ENCODE measurements at places on chromosomes 11 and 22.

GRCh38 chr11:95150956-95151684 lies 61.5 kb downstream of the ENDOD1 start:
- DNase-seq: peak; percentile 65

DNA sequence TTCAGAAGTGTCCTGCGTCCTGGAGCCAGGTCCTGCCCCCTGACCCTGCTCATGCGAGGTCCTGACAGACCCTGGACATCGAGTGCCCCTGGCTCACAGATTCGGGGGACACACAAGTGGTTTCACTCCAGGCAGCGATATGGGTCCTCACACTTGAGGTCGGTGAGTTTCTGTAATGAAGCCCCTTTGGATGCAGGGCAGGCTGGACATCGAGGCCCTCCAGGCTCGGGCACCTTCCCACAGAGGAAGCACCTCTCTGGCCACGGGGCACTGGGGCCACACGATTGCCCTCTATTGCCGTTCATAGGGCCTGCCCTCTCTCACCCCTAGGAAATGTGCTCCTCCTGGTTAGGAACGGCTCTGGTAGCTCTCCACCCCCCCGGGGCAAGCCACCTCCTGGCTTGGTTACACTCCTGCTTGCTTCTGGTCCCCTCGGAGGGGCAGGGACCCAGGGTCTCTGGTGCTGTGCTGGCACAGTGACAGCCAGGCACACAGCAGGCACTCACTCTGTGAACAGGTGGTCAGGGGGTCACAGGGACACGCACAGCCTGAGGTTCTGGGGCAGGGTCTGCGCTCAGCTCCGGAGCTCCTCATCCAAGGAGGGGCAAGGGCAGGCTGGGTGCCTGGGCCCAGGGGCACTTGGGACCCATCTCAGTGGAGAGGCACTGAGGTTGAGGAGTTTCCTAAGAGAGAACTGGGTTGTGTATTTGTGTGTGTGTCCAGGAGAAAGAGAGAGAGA lies 907.7 kb downstream of the BRD1 start:
- no peak for DNase-seq

DNA sequence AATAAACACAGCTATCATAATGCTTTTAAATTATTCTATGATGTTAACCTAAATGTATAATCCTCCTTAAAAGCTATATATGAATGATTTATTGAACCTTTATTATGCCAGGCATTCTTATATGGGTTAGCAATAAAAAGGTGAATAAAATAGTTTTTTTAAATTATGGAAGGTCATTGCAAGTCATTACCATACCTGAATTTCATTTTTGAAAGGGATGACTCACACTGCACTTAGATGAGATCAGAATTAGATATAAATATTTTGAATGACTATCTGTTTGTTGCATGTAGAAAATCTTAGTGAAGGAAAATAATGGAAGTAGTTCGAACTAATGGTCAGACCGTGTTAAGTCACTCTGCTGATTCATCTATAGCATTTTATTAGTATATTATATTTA lies 822.3 kb downstream of the LUZP2 start:
- DNase-seq: no peak

DNA sequence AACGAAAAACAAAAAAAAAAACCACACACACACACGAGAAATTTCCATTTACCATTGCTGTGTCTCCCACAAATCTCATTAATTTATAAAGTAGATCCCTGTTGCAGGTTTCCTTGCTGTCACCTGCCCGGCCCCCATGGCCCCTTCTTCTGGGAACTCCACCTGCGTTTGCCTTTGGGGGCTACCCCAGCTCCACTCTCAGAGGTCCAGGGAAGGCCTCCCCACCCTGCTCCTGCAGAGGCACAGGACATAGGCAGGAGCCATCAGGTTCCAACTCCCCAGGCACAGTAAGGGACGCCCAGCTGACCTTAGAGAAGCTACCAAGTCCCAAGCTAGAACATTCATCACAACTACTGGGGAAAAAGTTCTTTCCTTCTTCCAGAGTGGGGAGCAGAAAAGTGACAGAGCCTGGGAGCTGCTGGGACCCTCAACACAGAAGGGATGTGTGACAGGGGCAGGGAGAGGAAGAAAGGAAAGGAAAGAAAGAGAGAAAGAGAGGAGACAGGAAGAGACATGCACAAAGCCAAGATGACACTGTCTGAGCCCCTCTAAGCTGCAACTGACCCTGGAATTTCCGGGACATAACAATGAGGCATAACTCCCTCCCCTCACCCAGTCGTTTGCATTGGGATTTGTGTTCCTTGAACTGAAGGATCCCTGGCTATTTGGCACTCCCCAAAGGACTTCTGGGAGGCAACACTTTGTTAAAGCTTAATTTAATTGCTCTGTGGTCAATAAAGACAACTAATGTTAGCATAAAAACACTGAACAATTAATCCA lies 175.7 kb downstream of the SHANK2 start:
- DNase-seq: no peak

DNA sequence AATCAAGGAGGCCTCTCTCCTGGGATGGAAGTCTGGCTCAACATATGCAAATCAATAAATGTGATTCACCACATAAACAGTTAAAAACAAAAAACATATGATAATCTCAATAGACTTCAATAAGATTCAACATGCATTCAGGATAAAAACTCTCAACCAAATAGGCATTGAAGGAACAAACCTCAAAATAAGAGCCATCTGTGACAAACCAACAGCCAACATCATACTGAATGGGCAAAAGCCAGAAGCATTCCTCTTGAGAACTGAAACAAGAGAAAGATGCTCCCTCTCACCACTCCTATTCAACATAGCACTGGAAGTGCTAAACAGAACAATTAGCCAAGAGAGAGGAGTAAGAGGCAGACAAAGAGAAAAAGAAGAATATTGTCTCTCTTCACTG lies 54.0 kb upstream of the SEZ6L start:
- DNase-seq: no peak

GRCh38 chr11:116885951-116886655 lies 48.7 kb upstream of the APOA1 start:
- DNase-seq: no peak

- DNase-seq: no peak
Measured at GRCh38 chr11:33734441-33735270, 1.6 kb downstream of the CD59 start.

DNA sequence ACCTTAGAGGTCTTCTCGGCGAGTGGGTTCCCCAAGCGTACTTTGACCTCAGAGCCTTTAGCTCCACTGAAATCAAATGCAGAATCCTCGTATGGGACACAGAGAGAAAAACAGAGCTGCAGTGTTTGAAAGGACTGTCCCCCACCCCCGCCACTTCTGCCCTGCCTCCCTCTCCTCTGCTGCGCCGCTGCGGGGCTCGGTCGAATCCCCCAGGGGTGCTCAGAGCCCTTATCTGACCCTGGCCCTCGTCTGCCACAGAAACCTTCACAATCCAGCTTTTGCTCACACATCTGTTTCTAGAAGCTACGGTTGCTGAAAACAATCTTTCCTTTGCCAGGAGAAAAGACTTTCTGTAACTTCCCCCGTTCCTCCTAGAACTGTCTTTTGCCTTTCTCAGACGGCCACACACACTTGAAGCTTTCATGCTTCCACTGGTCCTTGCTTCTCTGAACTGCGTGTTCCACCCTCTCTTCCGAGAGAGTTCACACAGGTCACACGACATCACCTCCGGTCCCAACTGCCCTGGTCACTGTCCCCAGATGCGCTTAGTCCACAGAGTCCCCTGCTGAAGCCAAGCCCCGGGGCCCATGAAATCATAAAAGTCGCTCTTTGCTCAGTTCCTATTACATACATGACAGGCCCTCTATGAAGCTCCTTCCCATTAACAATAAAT lies 3.7 kb downstream of the SMIM35 start:
- no peak for DNase-seq

GRCh38 chr11:45879803-45880686 lies 5.4 kb upstream of the MAPK8IP1 start:
- no peak for DNase-seq

GRCh38 chr11:691710-692590 lies 3.1 kb downstream of the DEAF1 start:
- DNase-seq: no peak

- no peak for DNase-seq
Measured at GRCh38 chr22:39367035-39367434, 17.2 kb downstream of the SYNGR1 start.

DNA sequence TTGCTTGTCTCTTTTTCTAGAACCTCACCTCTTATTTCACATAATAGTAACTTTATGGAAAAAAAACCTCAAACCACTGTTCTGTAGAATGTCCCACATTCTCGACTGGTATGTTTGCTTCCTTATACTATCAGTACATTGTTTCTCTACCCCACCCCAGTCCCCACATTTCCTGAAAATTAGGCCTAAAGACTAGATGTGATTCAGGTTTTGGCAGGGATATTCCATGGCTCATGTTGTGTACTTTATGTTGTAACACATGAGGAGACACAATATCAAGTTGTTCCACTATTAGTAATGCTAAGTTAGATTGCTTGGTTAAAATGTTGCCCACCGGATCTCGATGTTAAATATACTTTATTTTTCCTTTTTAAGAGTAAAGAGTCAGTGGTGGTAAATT lies 34.7 kb downstream of the DDIAS start:
- no peak for DNase-seq

- DNase-seq: no peak
Measured at GRCh38 chr22:44206330-44206645, 25.6 kb downstream of the PARVG start.

DNA sequence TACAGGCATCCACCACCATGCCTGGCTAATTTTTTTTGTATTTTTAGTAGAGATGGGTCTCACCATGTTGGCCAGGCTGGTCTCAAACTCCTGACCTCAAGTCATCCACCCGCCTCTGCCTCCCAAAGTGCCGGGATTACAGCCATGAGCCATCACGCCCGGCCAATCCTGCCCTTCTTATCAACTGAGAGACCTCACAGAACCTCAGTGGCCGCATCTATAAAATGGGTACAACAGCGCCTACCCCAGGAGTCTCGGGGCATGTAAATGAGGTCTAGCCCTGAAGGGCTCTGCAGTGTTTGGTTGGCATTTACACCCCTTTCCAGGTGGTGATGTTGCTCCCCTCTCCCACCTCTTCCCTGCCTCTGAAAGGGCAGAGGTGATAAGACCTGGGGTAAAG lies 11.7 kb downstream of the SYNGR1 start:
- DNase-seq: no peak

- DNase-seq: no peak
Measured at GRCh38 chr11:110587972-110588371, 124.3 kb downstream of the ARHGAP20 start.

- no peak for DNase-seq
Measured at GRCh38 chr11:47366020-47366490, 12.3 kb downstream of the SPI1 start.

DNA sequence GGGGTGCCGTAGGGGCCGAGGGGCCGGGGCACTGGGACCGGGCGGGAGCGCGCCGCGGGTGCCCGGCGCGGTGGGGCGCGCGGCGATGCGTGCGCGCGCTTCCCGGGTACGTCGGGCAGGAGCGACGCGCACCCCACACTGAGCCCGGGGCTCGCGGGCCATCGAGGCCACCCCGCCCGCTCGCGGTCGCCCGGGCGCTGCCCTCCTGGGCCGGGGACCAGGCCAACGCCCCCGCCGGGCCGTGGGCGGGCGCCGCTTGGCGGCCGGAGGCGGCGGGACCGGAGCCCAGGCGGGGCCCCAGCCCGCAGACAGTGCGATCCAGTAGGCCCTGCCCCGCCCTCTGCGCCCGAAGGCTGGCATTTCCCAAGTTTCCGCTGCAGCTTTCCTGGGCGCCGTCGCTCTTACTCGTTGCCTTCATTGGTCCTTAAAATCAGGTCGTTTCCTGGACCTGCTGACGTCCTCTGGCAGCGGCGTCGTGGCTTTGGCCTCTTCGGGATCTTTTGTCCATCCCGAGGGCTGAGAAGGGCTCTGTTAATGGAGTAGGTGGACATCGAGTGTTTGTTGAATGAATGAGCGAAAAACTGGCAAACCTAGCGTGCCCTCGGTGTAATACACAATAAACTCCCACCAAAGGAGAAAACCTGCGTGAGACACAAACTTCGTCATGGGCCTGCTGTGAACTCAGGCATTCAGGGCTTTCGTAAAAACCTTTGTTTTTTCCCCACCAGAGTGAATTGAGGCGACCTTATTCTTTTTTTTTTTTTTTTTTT lies 638 bp downstream of the PARVA start:
- no peak for DNase-seq

- no peak for DNase-seq
Measured at GRCh38 chr11:125933030-125933813, 12.6 kb upstream of the VSIG10L2 start.

GRCh38 chr22:38129856-38130255 lies 19.4 kb upstream of the BAIAP2L2 start:
- DNase-seq: no peak

DNA sequence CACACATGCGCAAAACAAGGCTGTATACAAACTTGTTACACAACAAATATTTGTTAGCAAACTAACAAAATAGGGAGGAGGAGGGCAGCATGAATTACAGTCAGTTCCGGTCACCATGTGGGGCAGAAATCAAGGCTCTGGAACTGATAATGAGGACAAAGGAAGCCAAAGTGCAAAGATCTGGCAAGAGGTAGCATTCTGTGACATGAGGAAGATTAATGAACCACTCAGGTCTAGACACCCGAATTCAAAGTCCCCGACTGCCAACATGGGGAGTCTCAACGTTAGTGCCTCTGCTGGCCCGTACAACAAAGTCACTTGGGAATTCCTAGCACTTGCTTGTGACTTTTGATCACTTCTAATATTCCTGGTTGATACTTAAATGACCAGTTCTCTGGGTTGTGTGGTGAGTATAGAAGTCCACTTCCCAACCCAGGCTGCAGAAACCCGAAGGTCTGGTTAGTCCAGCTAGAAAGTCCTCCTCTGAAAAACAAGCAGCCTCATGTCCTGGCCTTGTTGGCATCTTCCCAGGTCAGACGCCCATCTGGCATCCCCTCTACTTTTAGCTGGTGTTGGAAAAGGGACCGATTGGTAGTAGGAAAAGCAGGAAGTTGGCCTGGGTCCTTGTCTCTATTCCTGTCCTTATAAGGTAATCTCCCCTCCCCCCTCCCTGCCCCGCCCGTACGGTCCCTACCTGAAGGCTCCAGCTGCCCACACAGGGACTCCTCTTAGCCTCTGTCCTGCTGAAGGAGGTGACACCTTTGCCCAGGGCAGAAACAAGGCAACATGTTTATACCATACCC lies 1.6 kb downstream of the SUN2 start:
- peak; percentile 33 for DNase-seq

DNA sequence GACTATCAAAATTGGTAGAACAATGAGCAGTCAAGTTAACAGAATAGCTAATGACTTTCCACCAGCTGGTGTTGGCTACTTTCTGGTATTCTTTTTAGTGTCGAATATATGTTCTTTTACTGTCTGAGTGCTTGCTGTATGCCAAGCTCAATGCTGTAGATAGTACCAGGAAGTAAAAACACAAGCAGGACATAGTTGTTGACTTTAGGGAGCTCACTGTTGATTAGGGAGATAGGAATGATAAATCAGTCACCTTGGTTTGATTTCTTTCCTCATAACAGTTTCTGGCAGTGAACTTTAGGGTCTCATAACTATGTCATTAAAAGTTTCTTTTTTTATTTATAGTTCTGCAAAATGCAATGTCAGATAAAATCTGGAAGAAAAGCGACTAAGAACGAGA lies 9.0 kb downstream of the HMGXB4 start:
- DNase-seq: no peak

DNA sequence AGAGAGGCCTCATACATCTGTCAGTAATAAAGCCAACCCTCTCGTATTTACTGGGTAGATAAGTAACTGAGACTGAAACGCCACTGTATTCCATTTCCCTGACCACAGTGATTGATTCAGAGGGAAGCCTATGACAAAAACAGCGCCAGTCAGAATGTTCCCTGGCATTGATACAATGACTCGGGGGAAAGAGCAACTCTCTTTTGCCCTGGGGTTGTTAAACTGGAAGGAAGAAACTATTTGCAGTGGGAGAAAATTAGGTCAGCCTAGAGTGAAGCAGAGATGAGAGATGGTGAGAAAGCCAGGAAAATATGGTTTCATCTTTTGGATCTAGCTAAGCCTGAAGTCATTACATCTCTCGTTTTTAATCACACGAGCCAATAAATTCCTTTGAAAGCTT lies 48.6 kb upstream of the RBFOX2 start:
- DNase-seq: no peak

All from omental fat pad (tissue), 4 donors.